ENCODE measurements at places on chromosomes 7 and 10.

DNA sequence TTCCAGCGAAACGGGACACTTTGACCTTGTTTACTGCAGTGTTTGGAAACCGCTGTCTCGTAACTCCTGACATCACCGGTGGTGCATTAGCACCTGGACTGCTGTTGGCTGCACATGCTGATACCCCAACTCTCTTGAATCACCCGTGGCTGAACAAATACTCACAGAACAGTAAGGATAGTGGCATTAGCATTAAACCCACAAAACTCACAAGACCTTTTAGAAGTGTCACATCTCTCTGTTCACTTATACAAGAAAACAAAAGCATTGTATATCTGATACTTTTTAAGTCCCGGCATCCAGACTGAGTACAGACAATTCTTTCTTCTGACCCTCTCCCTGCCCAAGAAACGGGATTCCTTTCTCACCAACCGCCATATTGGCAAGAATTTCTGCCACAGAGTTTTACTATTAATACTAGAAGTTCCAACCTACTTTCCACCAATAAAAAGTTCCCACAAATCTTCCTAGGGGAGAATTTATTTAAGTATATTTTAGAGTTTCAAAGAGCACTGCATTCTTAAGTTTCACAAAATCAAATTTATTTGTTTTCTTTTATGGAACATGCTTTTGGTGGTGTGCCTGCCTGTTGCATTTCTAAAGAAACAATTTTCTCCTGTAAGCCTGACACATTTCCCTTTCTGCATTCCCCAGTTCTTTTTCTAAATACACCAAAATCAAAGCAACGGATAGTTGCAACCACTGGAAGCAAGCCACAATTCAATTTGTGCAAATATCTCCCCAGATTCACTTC lies 208.4 kb upstream of the KLF14 start:
- DNase-seq: no peak

- no peak for DNase-seq
Observed at GRCh38 chr10:101671453-101671852, 23.5 kb downstream of the FBXW4 start.

DNA sequence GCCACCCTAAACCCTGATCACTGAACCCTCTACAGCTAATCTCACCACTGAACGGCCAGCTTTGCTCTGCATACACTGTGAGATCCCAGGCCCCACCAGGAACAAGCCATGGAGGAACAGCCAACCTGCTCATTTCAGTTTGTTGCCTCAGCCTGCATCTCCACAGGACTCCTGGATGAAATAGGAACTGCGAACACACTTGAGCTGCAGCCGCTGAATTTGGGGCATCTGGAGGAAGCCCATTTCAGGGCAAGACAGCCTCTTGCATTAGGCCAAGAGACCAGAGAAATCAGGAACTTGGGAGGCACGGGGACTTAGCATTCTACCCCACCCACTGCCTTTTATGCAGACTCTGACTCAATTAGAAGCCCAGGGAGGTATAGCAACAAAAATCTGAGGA lies 14.5 kb upstream of the EGR2 start:
- no peak for DNase-seq

DNA sequence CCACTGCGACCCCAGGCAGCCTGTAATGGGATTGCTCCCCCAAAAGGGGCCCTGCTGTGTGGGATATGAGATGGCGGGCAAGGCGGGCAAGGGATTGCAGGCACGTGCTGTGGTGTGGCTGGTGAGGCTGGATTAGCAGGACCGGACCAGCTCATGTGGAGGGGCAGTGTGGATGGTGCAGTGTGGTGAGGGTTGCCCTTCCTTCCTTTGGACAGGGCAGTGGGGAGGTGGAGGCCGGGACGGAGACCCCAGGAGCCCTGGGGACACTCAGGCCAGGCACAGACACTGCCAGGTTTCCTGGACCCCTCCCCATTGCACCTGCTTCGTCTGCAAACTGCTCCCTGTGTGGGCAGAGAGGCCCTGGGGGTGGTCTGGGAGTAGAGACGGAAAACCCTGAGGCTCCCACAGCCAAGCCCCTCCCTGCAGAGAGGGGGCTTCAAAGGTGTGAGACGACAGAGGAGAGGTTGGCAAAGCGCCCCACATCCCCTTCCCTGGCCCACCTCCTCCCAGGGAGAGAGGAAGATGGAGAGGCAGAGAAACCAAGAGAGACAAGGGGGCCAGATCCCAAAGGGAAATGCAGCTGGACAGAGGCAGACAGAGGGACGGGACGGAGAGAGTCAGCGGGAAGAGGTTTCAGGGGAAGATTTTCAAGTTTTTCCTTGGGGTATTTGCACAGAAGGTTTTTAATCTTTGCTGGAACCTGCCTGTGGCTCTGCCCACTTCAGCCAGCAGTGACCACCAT lies 89.2 kb downstream of the MICALL2 start:
- no peak for DNase-seq

GRCh38 chr7:105649727-105650381 lies 68.6 kb upstream of the EFCAB10 start:
- DNase-seq: no peak

- no peak for DNase-seq
Observed at GRCh38 chr10:127447197-127447596, 101.9 kb upstream of the NPS start.

GRCh38 chr7:47170516-47170915 lies 411.4 kb downstream of the TNS3 start:
- no peak for DNase-seq

GRCh38 chr10:21721000-21721665 lies 187.1 kb downstream of the MLLT10 start:
- no peak for DNase-seq

DNA sequence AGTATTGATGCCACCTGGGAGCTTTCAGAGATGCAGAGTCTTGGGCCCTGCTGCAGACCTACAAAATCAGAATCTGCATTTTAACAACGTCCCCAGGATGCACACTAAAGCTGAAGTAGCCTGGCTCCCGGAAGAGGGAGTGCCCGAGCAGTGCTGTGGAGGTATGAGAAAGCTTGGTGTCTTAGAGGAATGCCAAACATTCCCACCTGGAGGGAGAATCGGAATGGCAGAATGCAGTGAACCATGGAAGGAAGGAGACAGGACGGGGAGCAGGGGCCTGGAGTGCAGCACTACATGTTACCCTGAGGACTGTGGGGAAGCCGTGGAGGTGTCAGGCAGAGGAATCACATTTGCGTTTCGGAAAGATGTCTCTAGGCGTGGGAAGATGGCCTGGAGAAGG lies 90.9 kb downstream of the AOAH start:
- no peak for DNase-seq

GRCh38 chr10:31030260-31030659 lies 1.4 kb downstream of the ZNF438 start:
- DNase-seq: no peak

- DNase-seq: no peak
Observed at GRCh38 chr10:115141254-115141653, 48.1 kb downstream of the ATRNL1 start.

GRCh38 chr7:56091591-56091990 lies 1.2 kb downstream of the PHKG1 start:
- DNase-seq: no peak

DNA sequence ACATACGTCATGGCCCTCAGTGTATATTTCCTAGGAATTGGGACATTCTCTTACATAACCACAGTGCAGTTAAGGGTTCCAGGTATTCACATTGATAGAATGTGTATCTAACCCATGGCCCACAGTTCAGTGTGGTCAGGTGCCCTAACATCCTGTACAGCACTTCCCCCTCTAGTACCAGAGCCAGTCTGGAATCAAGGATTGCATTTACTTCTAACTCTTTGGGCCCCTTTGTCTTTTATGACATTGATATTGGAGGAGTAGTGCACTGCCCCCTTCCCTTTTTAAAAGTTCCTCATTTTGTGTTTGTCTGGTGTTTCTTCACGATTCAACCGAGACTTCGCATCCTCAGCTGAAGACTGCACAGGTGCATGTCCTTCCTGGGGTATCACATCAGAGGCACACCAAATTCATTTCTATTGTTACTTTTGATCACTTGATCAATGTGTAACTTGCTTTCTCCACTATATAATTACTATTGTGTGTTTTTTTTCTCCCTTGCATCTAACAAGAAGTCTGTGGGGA lies 22.4 kb upstream of the NPFFR1 start:
- no peak for DNase-seq

GRCh38 chr7:2116989-2117591 lies 115.7 kb downstream of the MAD1L1 start:
- no peak for DNase-seq

DNA sequence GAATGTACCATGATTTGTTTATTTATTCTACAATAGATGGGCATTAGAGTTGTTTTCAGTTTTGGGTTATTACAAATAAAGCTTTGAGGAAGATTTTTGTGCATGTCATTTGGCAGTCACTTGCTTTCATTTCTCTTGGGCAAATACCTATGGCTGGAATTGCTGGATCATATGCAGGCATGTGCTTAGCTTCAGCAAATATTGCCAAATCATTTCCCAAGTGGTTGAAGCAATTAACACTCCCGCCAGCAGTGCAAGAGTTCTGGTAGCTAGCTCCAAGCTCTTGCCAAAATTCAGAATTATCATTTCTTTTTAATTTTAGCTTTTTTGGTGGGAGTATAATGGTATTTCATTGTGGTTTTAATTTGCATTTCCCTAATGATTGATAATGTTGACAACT lies 32.9 kb upstream of the PCBD1 start:
- DNase-seq: no peak

DNA sequence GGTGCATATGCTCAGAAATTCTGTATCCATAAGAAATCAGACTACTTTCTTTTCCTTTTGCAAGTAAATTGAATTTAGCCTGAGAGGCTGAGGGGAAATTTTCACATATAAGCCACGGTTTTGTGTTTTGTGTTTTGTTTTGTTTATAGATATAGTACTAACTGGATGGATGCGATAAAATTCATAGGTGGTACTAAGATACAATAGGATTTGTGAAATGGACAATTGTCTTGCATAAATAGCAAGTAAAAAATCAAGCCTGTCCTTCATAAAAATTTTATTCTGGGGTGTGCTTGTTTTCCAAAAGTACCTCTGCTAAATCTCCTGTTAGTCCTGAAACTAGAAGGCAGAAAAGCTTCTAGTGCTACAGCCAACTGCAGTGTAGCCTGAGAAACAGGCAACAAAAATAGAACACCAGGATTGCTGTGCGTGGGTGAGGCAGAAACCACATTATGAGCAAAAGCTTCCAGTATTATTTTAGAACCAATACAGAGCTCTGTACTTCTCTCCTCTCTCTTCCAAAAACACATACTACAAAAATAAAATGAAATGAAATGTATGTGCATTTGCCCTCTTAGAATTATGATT lies 634 bp upstream of the HDAC9 start:
- no peak for DNase-seq

DNA sequence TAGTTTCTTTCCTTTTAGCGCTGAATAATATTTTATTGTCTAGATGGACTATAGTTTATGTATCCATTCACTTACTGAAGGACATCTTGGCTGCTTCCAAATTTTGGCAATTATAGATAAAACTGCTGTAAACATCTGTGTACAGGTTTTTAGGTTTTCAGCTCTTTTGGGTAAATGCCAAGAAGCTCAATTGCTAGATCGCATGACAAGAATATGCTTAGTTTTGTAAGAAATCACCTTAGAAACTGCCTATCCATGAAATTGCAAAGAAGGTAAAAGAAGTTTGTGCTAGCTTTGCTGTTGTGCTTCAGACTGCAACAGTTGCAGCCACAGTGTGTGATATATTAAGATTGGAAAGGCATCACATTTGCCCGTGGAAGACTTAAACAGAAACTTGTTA lies 103.2 kb upstream of the TNS3 start:
- no peak for DNase-seq
